Activated naive CD4-positive, alpha-beta T cell (primary cell): ENCODE measurements at places on chromosomes 1 and 21.

DNA sequence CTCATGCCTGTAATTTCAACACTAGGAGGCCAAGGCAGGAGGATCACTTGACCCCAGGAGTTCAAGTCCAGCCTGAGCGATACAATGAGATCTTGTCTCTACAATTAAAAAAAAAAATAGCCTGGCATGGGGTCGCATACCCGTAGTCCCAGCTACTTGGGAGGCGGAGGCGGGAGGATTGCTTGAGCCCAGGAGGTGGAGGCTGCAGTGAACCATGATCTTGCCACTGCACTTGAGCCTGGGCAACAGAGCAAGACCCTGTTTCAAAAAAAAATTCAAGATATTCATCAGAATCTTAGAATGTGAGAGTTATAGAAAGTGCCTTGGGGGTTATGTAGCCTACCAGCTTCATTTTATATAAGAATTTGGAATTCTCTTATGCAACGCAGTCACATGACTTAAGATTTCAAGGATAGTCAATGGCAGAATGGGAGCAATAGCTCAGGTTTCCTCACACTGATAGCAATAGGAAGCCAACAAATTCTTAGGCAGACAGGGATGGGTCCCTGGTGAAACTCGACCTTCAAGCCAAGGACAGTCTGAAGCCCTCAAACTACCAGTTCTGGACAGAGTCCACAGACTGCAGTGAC lies 462.5 kb downstream of the SETD4 start:
- no peak for DNase-seq

- peak; percentile 31 for DNase-seq
Observed at GRCh38 chr1:28915031-28915895, 894 bp downstream of the EPB41 start.

DNA sequence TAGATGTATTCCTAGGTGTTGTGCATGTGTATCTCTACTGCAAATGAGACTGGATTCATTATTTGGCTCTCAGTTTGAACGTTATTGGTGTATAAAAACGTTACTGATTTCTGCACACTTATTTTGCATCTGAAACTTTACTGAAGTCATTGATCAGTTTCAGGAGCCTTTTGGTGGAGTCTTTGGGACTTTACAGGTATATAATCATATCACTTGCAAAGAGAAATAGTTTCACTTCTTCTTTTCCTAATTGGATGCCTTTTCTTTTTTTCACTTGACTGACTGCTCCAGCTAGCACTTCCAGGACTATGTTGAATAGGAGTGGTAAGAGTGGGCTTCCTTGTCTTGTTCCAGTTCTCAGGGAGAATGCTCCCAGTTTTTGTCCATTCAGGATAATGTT lies 252.2 kb downstream of the SMYD3 start:
- no peak for DNase-seq

- DNase-seq, result no peak
Observed at GRCh38 chr1:151606384-151606783, 5.5 kb upstream of the SNX27 start.

DNA sequence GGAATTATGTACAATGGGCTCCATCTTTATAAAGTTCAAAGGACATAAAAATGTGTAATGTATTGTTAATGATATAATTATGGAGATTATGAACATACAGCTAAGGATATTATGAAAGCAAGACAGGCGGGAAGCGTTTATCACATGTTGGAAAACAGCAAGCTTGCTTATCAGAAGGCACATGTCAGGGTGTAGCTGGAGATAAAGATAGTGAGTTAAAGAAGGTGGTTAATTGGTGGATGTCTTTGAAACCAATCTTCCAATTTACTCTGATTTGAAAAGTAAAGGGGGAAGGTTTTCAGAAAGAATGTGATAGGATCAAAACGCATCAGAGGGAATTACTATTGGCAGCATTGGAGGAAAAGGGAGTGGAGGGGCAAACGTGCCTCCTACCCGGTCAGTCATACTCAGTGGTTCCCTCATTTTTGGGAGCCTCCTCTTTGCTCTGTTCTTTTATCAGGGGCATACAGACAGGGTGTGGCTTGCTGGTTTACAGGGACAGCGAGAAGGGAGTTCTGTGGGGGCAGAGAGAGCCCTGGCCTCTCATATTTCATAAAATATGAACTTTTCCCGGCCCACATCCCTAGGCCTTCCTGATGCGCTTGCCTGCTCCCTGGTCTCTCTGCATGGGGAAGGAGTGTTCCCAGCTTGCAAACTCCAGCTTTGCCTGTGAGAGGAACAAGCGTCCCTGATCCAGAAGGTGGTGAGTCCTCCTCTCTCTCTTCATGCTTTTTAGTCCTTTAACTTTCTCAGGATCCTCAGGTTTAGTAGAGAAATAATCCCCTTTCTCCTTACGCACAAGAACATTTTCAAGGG lies 8.0 kb upstream of the SVBP start:
- no peak for DNase-seq

DNA sequence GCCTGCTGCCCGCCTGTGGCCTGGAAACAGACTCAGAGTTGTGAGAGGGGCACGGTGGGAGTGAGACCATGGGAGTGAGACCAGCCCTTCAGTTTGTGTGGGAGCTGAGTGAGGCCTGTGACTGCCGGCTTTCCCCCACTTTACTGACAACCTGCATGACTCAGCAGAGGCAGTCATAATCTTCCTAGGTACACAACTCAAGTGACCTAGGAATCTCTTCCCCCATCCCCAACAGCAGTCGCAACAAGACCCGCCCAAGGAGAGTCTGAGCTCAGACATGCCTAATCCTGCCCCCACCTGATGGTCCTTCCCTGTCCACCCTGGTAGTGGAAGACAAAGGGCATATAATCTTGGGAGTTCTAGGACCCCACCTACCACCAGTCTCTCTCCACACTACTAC lies 44.2 kb downstream of the KLHL20 start:
- DNase-seq, result no peak

DNA sequence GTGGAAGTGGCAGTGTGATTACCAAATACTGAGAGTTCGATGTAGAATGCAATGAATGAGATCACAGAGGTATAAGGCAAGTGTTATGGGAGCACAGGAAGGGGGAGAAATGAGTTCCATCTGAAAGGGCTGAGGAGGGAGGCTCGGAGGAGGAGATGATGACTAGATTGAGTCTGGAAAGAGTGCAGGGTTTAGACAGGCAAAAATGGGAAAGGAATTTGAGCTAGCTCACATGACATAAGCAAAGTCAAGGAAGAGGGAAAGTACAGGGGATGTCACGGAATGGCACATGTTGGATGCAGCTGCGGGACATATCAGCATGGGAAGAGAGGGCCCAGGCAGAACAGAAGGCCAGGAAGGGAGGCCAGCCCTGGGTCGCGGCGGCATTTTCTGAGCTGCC lies 132.7 kb downstream of the RUNX1 start:
- no peak for DNase-seq

DNA sequence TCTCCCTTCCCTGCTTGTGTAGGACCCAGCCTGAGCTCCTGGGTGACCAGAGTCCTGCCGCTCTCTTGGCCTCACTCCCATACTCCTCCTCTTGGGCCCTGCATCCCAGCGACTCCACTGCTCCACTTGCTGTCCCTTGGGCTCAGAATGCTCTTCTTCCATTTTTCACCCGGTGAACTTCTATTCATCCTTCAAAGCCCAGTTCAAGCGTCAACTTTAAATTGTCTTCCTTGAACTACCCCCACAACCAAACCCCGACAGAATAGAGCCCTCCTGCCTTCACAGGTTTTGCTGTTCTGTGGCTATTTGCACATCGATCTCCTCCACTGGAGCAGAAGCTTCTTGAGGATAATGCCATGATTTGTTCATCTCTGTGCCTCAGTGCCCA lies 215.4 kb upstream of the EDN2 start:
- no peak for DNase-seq

- no peak for DNase-seq
Observed at GRCh38 chr1:41502912-41503311, 18.4 kb upstream of the EDN2 start.

DNA sequence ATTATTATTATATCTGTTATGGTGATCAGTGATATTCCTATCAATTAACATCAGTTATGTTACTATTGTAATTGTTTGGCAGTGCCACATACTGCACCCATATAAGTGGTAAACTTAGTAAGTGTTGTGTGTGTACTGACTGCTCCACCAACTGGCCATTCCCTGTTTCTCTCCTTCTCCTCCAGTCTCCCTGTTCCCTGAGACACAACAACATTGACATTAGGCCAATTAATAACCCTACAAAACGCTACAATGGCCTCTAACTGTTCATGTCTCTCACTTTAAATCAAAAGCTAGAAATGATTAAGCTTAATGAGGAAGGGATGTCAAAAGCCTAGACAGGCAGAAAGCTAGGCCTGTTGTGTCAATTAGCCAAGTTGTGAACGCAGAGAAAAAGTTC lies 6.6 kb upstream of the THRAP3 start:
- no peak for DNase-seq

GRCh38 chr1:30295674-30296073 lies 427.7 kb downstream of the MATN1 start:
- no peak for DNase-seq

DNA sequence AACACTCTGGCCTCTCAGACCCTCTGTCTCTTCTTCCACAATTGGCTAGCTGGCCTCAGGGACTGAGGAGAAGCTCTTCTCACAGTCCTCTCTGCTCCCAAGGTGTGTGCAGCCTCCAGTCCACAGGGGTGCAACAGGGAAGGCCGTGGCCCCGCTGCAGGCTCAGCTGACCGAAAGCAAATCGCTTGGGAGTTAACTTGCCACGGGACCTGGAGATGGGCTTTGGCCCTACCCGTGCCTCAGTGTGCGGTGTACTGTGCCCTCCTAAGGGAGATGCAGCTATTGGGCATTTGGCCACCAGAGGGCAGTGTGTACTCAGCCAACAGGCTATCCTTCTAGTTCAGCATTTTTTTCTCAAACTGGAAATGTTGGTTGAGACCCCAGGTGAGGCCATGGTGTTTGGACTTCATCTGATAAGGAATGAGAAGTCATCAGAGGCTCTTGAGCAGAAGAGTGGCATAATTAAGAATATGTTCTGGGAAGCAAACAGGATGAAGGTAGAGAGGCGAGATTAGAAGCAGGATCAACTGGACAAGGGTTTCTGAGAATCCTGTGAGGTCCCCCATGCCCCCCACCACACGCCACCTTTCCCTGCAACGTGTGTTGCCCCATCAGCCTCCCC lies 42.5 kb upstream of the TMEM125 start:
- peak; percentile 90 for DNase-seq

GRCh38 chr1:209155546-209155945 lies 428.0 kb upstream of the CAMK1G start:
- DNase-seq, result no peak

DNA sequence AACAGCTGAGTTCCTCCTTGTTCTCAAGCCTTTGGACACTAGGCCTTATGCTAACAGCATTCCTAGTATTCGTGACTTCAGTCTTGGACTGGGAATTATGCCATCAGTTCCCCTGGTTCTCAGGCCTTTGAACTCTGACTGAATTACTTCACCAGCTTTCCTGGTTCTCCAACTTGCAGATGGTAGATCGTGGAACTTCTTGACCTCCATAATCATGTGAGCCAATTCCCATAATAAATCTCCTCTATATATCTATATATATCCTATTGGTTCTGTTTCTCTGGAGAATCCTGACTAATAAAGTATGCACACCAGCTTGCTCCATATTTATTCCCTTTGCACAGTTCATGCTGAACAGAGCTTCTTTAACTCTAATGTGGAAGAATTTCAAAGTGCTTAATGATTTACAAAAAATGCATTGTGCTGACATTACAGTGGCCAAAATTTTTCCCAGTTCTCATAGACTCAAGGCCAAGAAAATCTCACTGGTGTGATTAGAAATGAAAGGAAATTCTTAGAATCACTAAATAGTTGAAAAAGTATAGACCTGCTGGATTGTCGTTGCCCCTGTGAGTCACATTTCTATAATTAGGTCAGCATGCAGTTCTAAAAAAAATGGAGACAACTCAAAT lies 462.9 kb upstream of the ADAMTS5 start:
- no peak for DNase-seq

GRCh38 chr1:63198871-63199394 lies 123.4 kb upstream of the FOXD3 start:
- no peak for DNase-seq

- DNase-seq, result no peak
Observed at GRCh38 chr1:176118985-176119384, 88.1 kb downstream of the COP1 start.

DNA sequence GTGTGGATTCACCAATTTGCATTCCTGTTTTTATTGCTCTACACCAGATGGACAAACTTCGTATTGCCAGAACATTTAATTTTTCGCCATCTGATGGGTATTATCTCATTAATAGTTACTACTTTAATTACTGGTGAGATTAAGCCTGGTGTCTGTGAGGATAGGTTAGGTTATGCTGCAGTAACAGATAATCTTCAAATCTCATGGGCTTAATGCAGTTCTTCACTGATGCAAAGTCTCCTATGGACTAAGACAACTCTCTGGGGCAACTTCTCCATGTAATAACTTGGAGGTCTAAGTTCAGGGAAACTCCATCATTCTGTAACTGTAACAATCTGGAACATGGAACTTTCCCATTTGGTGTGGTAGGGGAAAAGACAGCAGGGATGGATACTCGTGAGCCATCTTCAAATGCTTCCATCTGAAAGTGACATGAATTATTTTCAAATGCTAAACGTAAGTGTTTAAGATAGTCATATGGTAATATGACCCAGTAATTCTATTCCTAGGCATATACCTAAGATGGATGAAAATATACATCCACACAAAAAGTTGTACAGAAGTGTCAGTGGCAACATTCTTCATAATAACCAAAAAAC lies 111.6 kb downstream of the LEPR start:
- no peak for DNase-seq

GRCh38 chr1:9363061-9363471 lies 70.4 kb downstream of the SPSB1 start:
- DNase-seq, result no peak

DNA sequence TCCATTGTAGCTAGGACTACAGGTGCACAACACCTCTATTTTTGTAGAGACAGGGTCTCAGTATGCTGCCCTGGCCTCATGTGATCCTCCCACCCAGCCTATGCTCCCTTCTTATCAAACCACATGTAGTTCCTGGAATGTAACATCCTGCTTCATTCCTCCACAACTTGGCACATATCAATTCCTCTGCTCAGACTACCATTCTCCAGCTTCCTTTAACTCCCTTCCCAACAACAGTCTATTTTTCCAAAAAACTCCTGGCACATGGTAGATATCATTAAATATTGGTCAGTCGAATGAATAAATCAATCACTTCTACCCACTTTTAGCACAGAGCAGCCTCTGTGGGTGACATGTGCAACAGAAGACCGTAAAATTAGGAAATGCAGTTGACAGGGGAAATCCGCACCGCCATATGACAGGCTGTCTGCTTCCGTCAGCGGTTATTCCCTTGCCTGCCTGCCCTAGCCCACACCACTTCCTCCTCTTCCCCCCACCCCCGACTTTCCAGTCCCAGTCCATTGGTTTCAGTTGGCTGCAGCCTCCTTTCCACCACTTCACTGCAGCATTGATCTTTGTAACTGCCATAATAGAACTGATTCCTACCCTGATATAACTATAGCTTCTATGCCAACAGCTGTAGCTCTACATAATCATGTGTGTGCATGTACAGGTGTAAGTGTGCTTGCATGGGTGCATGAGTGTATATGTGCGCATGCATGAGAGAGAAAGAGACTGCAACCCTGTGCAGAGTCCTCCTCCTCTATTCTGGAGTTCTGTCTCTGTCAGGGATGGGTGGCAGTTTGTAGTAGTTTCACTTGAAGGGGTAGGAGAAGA lies 6.8 kb upstream of the AKR1A1 start:
- peak; percentile 27 for DNase-seq

- DNase-seq, result peak; percentile 21
Observed at GRCh38 chr1:154955039-154955717, 721 bp downstream of the PBXIP1 start.

GRCh38 chr1:63775418-63776127 lies 1.8 kb downstream of the ROR1 start:
- DNase-seq, result no peak

GRCh38 chr1:176795929-176796328 lies 333.0 kb downstream of the PAPPA2 start:
- DNase-seq, result no peak

GRCh38 chr1:229228522-229228921 lies 42.4 kb upstream of the RAB4A start:
- no peak for DNase-seq
